ENCODE measurements at places on chromosomes 5 and 9. TPM values are rescaled to one million over a fixed set of nuclear protein-coding genes. Genes with fewer than 3 reads are reported as not detected.

GRCh38 chr5:134184155-134185135 lies 7.7 kb upstream of the SKP1 start:
- H3K4me1 ChIP-seq = no peaks in the 10 kb centered on the region
- H3K36me3 ChIP-seq = no peaks in the 10 kb centered on the region
- DNase-seq = peak; percentile 74

SPINK13 gene
- polyA plus RNA-seq = not detected

PAEP gene
- not detected for polyA plus RNA-seq

ARSI gene
- polyA plus RNA-seq = not detected

DNA sequence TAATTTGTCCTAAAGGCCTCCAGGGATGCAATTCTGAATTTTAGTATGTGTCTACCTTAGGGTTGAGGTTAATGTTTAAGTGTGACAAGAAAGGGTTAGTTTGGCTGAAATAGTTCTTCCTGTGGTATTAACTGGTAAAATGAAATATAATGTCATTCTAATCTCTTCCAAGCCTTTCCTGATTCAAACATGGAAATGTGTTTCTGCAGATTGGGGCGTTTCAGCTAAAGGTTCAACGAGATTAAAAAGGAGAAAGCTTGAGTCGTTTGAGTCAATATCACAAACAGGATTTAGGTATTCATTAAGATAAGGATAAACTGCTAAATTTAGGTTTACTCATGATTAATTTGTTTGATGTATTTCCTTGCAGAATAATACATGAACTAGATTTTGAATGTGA lies 34.4 kb upstream of the ALDOB start:
- no peaks in the 10 kb centered on the region for H3K4me1 ChIP-seq
- no peak for DNase-seq
- H3K36me3 ChIP-seq = no peaks in the 10 kb centered on the region
- no peak overlapping the region for H3K4me3 ChIP-seq
- H3K27me3 ChIP-seq = peaks cover 14% of the 10 kb centered on the region

DHFR gene
- polyA plus RNA-seq = 2.1 TPM

DNA sequence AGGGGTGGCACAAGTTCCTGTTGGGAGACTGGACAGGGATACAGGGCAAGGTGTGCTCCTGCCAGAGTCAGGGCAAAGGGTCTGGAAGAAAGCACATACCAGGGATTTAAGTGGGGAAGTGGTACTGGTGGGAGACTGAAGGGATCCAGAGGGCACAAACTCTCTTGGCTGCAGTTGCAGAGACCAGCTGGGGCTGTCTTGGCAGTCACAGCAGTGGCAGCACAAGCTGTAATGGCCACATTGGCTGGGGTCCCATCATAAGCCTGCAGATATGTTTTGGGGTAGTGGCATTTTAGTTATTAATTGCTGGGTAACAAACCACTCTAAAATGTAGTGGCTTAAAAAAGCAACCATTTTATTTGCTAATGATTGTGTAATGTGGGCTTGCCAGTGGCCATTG lies 492.2 kb downstream of the ENC1 start:
- no peaks in the 10 kb centered on the region for H3K4me1 ChIP-seq
- no peak overlapping the region for H3K4me3 ChIP-seq
- no peak for DNase-seq
- no peak overlapping the region for H3K27ac ChIP-seq

DNA sequence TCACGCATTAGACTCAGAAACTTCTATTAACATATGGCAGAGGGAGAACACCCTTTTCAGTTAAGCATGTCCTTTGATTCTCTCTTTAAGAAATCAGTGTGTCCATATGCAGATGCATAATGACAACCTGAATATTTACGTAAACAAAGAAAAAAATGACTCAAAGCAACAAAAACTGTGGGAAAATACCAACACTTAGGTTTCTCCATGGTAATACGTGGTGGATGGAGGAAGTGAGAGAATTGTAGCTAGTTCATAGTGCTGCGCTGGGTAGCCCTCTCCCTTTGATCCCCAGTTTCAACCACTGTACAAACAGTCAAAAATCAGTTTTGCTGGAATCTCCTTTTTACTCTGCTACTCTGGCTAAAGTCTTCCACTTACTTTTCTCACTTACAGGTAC lies 2.0 kb upstream of the MAP3K1 start:
- peak overlapping the region; percentile 2 for H3K4me3 ChIP-seq
- no peak overlapping the region for H3K27ac ChIP-seq
- no peaks in the 10 kb centered on the region for H3K36me3 ChIP-seq
- peaks cover 11% of the 10 kb centered on the region for H3K4me1 ChIP-seq

DNA sequence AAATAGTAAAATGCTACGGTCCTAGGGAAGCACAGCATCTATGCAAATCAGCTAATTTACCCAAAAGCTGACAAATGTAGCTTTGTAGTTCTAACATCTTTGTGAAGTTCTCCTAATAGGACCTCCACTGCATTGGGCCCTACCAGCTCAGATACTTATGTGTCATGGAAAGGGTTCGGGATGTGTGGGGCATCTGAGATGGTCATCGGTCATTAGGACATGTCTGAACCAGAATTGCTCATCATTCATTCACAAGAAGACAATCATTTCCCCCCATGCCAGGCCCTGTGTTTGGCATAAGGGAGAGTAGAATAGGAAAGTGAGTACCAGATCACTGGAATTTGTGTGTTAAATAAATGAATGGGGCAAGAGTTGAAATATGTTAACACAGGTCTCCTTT lies 35.7 kb downstream of the PWWP2A start:
- H3K27ac ChIP-seq = no peak overlapping the region
- H3K27me3 ChIP-seq = no peaks in the 10 kb centered on the region
- no peak for DNase-seq
- peaks cover 2% of the 10 kb centered on the region for H3K36me3 ChIP-seq
- H3K4me1 ChIP-seq = no peaks in the 10 kb centered on the region
- no peak overlapping the region for H3K4me3 ChIP-seq

DNA sequence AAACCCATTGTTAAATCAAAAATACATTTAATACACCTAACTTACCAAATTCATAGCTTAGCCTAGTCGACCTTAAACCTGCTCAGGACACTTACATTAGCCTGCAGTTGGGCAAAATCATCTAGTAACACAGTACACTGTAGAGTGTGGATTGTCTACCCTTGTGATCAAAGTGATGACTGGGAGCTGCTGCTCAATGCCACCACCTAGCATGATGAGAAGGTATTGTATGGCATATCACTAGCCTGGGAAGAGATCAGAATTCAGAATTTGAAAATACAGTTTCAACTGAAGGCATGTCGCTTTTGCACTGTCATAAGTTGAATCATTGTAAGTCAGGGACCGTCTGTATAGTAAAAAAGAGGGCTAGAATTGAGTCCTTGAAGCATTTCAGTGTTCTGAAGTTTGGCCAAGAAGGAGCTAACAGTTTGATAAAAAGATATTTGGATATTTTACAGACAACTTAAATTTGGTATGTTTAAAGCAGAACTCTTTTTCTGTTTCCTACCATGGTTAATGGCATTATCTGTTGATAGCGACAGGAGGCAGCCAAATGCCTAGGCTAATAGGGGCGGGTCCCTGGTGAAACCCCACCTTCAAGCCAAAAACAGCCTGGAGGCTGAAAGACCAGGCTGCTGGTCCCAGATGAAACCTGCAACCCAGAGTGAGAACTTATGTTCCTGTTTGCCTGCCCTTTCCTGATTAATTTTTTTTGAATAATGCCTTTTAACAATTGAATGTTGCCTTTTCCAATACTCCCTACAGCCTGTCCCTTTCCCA lies 23.0 kb downstream of the SMIM15 start:
- no peaks in the 10 kb centered on the region for H3K27me3 ChIP-seq
- H3K36me3 ChIP-seq = no peaks in the 10 kb centered on the region
- no peaks in the 10 kb centered on the region for H3K4me1 ChIP-seq

NTNG2 gene
- 1.2 TPM for polyA plus RNA-seq

DNA sequence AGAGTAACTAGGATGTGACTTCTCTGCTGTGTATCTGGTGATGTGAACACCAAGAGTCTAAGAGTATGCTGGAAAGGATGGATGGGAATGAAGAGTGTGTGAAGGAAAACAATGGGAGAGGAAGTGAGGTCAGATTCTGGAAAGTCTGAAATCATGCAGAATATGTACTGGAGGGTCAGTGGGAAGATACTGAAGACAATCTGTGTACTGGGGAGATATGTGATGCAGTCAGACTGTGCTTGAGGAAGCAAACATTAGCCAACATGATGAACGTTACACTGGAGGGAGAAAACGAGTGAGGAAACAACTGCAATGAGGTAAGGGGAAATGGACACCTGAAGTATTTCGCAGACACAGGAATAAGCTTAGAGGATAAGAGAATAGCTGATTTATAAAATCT lies 105.7 kb downstream of the NR3C1 start:
- peaks cover 77% of the 10 kb centered on the region for H3K36me3 ChIP-seq
- no peaks in the 10 kb centered on the region for H3K27me3 ChIP-seq
- no peak overlapping the region for H3K4me3 ChIP-seq
- no peak overlapping the region for H3K27ac ChIP-seq

DNA sequence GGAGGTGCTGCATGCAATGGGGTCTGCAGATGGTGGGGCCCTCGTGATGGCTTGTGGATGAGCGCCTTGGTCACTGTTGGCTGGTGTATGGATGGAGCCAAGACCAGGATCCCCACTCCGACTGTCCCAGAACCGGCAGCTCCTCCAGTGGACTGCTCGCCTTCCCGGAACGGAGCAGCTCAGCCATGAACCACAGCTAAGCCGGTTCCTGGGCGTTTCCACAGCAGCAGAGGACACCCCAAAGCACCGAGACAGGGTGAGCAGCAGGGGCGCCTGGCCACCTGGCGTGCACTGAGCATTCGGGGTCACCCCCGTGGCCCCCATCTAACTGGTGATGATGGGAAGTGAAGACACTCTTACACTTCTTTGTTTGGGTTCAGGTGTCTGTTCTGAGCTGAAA lies 26.1 kb downstream of the CCDC187 start:
- no peak for DNase-seq
- H3K4me1 ChIP-seq = no peaks in the 10 kb centered on the region
- H3K27me3 ChIP-seq = no peaks in the 10 kb centered on the region
- H3K36me3 ChIP-seq = no peaks in the 10 kb centered on the region
- no peak overlapping the region for H3K4me3 ChIP-seq

DNA sequence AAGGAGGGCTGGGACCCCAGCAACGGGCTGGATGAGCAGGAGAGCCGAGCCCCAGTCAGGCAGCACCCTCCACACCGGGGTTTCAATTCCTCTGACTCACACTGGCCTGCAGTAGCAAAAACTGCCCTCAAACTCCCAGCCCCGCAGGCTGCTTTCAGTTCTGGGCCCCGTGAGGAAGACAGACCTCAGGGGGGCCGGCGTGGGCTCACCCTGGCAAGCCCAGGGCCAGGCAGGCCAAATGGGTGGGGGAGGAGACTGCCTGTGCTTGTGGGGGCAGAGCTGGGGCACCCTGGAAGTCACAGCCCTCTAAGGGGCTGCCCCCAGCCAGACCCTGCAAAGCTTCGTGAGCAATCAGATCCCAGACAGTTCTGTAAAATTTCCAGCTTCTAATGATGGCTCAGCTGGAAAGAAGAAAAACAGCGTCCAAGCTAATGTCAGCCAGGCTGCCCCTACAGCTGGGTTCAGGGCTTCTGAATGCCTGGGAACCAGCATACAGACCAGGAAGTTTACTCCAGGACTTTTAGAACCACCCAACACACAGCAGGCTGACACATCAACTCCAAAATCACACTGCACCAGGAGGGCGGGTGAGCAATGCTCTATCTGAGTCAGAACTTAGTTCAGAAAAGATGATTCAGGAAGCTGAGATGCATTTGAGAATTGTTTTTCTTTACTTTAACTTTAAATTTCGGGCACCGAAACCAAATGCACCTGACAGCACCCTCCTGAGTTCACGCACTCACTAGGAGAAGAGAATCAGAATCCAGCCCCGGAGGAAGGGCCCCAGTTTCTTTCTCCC lies 34.7 kb downstream of the LPCAT1 start:
- H3K36me3 ChIP-seq = peaks cover 36% of the 10 kb centered on the region
- H3K4me3 ChIP-seq = no peak overlapping the region
- DNase-seq = peak; percentile 70

CDKN2A gene
- 22.5 TPM for polyA plus RNA-seq

DNA sequence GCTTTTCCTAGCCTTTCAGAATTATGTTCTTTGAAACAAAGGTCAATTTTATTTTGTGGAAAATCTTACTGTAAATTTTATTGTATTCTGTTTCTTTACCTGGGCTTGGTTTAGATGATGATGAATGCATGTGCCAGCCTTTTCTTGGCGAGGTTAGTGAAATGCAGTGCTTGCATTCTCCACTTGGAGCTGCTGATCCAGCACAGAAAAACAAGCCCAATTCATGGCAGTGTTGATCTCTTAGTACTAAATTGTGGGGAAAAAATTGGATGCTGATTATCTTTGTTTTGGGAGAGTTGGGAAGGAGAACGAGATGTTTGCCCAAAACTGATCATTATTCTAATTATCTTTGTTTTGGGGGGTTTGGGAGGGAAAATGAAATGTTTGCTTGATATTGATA lies 3.7 kb downstream of the HABP4 start:
- peaks cover 27% of the 10 kb centered on the region for H3K4me1 ChIP-seq
- H3K27me3 ChIP-seq = no peaks in the 10 kb centered on the region
- peak overlapping the region; percentile 7 for H3K4me3 ChIP-seq
- no peak overlapping the region for H3K27ac ChIP-seq

PRLR gene
- polyA plus RNA-seq = not detected

- H3K27ac ChIP-seq = no peak overlapping the region
- DNase-seq = no peak
- H3K4me3 ChIP-seq = no peak overlapping the region
- H3K4me1 ChIP-seq = peaks cover 5% of the 10 kb centered on the region
- no peaks in the 10 kb centered on the region for H3K36me3 ChIP-seq
Measured at GRCh38 chr9:124122813-124123462, 111.4 kb downstream of the LHX2 start.

DNA sequence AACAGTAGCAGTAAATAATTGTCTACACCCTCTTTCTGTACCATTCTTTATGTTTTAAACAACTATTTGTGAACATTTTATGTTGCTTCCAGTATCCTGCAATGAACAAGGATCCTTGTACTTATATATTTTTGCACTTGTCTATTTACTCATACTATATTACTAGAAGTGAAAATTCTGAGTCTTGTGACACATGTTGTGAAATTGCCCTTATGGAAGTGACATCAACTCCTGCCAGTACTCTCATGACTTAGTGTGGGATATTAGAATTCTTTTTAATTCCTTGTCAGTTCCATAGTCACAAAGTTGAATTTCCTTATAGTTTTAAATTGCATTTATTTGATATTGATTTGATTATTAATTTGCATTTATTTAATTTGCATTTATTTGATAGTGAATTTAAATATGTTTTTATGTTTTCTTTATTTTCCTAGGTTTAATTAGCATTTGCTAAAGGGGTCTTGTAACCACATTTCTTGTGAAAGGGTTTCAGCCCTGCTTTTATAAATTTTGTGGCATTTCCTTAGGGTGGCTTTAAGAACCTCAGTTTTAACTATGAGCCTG lies 27.7 kb downstream of the PARP8 start:
- peaks cover 13% of the 10 kb centered on the region for H3K36me3 ChIP-seq
- H3K27me3 ChIP-seq = no peaks in the 10 kb centered on the region
- H3K4me1 ChIP-seq = peaks cover 7% of the 10 kb centered on the region
- H3K27ac ChIP-seq = no peak overlapping the region
- H3K4me3 ChIP-seq = no peak overlapping the region
- no peak for DNase-seq

DNA sequence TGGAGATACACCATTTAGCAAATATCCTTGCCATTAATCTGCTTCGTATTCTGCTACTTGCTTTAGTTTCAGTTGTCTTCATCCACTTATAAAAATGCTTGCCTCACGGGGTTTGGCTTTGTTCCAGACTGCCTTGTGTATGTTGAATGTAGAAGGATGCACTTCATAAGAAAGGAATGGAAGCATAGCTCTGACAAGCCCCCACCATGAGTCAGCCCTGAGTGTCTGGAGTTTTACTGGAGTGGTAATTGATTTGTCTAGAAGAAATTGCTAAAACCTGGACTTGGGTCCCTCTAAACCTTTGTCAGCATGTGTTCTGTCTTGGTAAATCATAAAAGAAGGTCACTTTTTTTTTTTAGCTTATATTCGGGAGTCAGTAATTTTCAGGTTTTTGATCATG lies 4.6 kb downstream of the TEX48 start:
- H3K36me3 ChIP-seq = no peaks in the 10 kb centered on the region
- DNase-seq = no peak
- H3K27ac ChIP-seq = no peak overlapping the region
- H3K27me3 ChIP-seq = peaks cover 20% of the 10 kb centered on the region
- no peak overlapping the region for H3K4me3 ChIP-seq
